ENCODE measurements at places on chromosomes 2 and 18. TPM values are rescaled to one million over a fixed set of nuclear protein-coding genes. Genes with fewer than 3 reads are reported as not detected.

Gene SERPINB13
- total RNA-seq, result not detected

Gene NOTO
- 0.07 TPM for total RNA-seq

DNA sequence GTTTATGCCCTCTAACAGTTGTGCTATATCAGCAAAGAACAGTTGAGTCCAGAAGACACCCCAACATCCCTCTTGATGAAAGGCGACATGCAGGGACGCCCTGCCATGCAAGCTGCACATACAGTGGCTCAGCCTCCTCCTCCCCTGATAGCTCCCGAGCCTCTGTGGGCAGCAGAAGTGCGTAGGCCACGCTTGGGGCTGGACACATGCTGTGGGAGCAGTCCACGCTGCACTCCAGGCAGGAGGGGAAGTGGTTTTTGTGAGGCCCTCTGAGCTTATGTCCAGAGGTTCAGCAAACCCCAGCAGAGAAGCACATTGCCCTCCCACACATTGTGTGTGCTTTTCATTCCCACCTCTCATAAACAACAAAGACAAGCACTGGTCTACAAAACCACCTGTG lies 162.1 kb downstream of the SEPTIN10 start:
- no peak for DNase-seq

Gene NBAS
- total RNA-seq, result 37.2 TPM

GRCh38 chr18:9885170-9886004 lies at the start of gene TXNDC2:
TSS of gene TXNDC2 (plus strand) at chr18:9885973. CDS start at chr18:9886681, 708 bp downstream.
- no peak for DNase-seq

GRCh38 chr2:85888020-85888683 lies 638 bp downstream of the ST3GAL5 start:
- DNase-seq, result no peak

Gene CLEC4F
- total RNA-seq, result not detected

DNA sequence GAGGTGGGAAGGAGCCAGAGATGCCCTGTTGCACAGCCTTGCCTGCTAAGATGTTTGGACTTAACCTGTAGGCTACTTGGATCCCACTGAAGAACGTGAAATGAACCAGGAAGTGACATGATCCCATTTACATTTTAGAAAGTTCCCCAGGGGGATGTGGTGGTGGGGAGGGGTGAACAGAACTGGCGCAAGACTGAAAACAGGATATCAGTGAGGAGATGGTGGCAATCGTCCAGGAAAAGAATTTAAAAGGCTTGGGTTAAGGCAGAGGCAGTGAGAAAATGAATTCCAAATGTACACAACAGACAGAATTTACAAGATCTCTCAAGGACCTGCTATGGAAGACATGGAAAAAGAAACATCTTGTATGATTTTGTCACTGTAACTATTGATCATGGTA lies 42.3 kb downstream of the SULT1C2 start:
- no peak for DNase-seq

- DNase-seq, result peak; percentile 80
Measured at GRCh38 chr2:168247341-168248261, at the start of gene STK39. TSS of gene STK39 (minus strand) at chr2:168247595. CDS start at chr2:168247435, 160 bp downstream.

GRCh38 chr2:218194880-218195279 lies 22.1 kb upstream of the ARPC2 start:
- DNase-seq, result no peak

- DNase-seq, result no peak
Measured at GRCh38 chr2:105274046-105274445, 32.5 kb downstream of the GPR45 start.

DNA sequence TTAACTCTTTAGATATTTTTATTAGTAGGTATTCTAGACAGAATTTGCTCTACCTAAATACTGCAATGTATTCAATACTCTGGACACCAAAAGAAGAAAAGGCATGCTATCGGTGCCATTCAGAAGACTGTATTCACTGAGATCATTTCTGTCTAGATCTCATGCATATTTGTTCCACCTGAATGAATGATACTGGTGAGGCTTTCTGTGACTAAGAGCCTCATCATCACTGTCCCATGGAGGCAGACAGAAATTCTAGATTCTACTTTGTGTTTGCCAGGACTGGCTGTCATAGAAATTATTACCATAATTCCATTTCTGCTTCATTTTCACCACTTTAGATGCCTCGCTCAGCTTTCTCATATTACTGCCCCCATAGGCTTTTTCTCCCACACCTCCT lies 340.7 kb downstream of the MBD2 start:
- peak; percentile 53 for DNase-seq

DNA sequence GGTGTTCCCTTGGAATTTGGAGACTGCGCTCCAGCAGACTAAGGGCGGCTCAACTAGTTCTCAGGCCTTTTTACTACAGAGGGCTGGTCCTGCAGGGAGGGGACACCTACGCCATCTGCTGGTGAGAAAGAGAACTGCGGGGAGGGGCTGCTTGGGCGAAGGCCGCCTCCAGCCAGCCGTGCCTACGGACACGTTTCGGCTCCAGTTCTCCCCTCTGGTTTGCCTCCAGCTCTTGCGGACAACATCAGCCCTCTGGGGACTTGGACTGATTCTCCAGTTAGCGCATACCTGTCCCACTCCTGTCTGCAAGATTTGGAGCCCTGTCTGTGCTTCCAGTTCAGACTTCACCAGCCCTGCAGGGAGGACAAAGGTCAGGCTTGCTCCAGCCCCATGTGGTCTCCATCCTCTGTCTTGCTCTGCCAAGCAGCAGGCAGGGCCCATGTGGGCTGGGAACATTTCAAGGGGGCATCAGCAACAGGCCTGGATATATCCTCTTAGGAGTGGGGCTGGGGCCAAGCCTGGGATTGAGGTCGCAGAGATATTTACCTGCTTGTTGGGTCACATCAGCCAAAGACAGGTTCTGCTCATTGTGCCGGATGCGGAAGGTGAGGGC lies 10.3 kb downstream of the PTPRN start:
- DNase-seq, result peak; percentile 87

DNA sequence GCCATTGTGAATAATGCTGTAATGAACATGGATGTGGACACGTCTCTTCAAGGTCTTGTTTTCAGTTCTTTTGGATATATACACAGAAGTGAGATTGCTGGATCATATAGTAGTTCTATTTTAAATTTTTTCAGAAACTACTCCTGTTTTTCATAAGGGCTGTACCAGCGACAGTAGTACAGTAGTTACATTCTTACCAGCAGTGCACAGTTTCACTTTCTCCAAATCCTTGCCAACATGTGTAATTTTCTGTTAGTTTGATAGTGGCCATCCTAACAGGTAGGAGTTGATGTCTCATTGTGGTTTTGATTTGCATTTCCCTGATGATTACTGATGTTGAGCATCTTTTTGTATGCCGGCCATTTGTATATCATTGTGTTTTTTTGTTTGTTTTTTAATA lies 81.7 kb downstream of the EPC2 start:
- no peak for DNase-seq

GRCh38 chr2:31704561-31705212 lies 123.9 kb upstream of the SRD5A2 start:
- DNase-seq, result peak; percentile 44

DNA sequence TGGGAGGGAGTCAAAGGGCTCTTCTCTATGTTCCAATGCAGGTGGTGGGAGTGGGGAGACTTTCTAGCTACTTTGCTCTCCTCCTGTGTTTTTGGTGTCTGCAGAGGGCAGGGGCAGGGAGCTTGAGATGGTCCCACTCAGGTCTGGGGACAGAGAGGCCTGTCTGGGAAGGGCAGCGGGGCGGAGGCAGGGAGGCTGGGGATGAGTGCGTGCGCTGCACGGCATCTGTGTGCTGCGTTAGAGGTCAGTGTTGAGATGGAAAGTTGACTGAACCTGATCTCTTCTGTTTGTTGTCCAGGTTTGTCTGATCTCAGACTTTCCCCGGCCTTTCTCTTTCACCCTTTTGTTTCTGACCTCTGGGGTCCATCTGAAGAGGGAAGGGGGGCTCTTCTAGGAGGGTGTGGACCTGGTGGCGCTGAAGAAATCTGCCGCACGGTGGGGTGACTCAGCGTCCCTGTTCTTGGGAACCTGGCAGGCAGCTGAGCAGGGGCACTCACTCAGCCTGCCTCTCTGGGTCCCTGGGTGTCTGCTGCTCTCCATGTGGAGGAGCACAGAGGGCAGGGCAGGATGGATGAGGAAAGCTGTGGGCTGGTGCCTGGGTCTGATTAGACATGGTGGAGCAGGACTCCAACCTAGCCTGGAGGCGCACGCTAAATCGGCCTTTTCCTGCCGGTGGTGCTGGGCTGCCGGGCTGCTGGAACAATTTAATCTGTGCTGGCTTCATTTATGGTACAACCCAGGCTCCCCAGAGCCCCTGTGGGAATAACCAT lies 24.1 kb downstream of the IGFBP2 start:
- DNase-seq, result no peak

Gene UGT1A5
- total RNA-seq, result not detected

- no peak for DNase-seq
Measured at GRCh38 chr18:28171837-28172236, 5.1 kb downstream of the CDH2 start.

Gene CNGA3
- not detected for total RNA-seq

Gene CCDC141
- 0.40 TPM for total RNA-seq

Gene CAMKMT
- 4.3 TPM for total RNA-seq

Gene BAZ2B
- total RNA-seq, result 19.6 TPM

- DNase-seq, result no peak
Measured at GRCh38 chr2:49827366-49827765, 673.1 kb upstream of the FSHR start.

- no peak for DNase-seq
Measured at GRCh38 chr2:154688373-154688772, 10.1 kb upstream of the KCNJ3 start.

DNA sequence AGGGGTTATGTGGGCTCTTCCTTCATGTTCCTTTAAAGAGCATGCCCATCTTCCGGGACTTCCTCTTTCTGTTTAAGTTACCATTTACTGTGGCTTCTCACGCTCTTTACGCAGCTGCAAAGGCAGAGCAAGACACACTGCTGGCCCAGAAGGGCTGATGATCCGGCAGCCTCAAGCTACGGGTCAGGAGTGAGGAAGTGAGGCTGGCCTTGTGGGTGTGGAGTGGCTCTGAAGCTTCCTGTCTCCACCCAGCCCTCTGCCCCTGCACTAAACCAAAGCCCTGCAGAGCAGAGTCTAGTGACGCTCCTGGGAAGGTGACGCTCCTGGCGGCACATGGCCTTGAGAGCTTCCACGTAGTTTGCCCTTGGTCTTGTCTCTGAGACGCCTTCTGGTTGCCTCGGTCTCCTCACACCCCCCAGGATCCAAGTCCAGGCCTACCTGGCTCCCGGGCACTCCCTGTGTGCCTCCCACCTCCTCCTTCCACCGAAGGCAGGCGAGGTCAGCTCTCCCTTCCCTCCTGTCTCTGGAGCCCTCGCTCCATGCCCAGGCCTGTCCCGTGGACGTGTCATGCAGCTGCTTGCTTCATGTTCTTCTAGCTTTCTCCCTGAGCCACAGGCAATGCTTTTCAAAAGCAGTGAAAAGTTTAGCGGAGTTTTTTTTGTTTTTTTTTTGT lies 50.3 kb downstream of the ARL4C start:
- no peak for DNase-seq

DNA sequence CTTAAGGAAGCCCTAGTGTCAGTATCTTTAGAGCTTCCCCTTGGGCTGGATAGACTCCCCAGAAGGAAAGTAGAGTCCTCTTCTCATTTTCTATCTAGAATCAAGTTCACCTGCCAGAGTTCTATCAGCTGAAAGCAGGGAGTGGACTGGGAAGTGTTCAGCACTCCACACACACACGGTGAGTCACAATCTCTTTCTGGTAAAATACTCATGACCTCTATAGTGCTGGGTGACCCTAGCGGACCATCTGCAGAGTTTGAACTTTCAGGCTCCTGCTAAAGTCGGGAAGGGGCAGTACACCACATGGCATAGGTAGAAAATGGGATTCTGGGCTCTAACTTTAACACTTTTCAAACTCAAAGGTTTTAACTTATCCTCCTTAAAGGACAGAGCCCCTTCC lies 43.3 kb downstream of the SAP130 start:
- no peak for DNase-seq

Gene C18orf63
- not detected for total RNA-seq

DNA sequence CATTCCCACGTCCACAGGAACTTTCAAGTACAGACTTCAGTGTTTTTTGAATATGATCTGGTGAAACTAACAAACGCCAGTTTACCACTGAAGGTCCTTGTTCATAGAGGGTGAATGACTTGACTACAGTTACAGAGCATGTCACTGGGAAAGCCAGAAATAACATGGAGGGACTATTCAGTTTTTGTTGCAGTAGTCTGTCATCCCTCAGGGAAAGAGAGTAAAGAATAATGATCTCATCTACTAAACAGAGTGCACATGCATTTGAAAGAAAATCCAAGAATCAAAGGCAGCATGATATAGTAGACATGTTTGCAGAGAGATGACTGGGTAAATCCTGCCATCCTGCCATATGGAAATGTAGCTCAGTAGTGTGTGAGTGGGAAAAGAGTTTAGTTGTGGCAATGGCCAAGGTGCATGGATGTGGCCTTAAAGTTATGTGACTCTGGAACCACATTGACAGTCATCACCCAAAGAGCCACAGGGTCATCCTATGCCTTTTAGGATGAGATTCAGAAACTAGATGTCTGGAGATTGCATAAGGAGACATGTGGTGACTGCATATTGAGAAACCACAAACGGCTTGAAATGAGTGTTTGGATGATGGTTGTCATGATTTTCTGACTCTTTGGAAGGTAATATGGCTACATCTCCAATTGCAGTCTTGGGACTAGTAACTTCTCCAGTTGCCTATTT lies 125.3 kb upstream of the ZEB2 start:
- no peak for DNase-seq

Gene UGT1A3
- total RNA-seq, result not detected

DNA sequence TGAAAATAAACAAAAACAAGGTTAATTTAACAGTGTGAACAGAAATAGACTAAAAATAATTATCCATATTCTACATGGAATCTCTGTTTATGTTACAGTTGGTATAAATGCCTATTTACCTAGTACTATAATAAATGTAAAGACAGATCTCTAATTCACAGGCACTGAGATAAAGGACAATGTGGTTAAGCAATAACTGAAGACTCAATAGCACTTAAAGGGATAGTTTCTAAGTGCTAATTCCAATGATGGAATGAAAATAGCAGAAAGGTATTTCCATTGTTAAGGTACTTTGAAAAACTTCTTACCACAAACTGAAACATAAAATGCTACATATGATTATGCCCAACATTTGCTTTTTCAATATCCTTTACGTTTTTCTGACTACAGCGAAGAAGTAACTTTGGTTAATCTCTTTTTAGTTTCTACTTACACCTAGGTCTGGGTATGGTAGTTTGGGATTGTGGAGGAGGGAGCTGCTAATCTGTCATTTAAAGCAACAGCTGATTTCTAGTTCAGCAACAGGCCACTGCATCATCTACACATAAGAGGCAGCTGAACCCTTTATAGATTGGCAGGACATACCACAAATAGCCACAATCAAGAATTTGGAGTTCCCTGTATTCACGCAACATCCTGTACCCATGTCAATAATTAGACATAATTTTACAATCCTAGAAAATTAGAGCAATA lies 27.2 kb downstream of the MAP4K3 start:
- DNase-seq, result no peak

- no peak for DNase-seq
Measured at GRCh38 chr18:35383136-35383535, 6.0 kb upstream of the ZNF396 start.

All from PC-3 (cell line).